Naive thymus-derived CD8-positive, alpha-beta T cell (primary cell): ENCODE measurements at places on chromosomes 2 and 18.

DNA sequence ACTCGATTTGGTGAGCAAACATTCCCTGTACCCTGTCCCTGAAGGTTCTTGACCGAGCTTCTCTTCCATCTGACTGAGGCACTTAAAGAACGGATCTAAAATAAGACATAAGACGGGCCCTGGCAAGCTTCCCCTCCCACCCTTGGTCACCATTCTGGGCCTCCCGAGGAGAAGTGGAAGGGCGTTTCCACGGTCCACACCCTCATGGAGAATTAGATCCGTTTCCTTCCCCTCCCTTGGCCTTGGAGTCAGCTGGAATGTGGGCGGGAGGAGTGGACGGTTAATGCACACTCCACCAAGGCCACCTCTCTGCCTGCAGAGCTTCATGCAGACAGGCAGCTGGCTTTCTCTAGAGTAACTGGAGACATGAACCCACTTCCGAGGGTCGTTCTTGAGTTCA, 257.3 kb upstream of the APCDD1 start:
- no peak for DNase-seq
- no peaks in the 10 kb centered on the region for H3K27me3 ChIP-seq
- H3K4me3 ChIP-seq = no peak overlapping the region
- H3K36me3 ChIP-seq = no peaks in the 10 kb centered on the region
- no peaks in the 10 kb centered on the region for H3K4me1 ChIP-seq

- no peaks in the 10 kb centered on the region for H3K27me3 ChIP-seq
- no peaks in the 10 kb centered on the region for H3K36me3 ChIP-seq
- peak overlapping the region; percentile 48 for H3K4me3 ChIP-seq
- H3K4me1 ChIP-seq = peaks cover 61% of the 10 kb centered on the region
- peak overlapping the region; percentile 72 for H3K27ac ChIP-seq
- DNase-seq = no peak
Observed at GRCh38 chr2:230921806-230922595, 3.0 kb downstream of the GPR55 start.

- no peak overlapping the region for H3K27ac ChIP-seq
- H3K36me3 ChIP-seq = peaks cover 6% of the 10 kb centered on the region
Observed at GRCh38 chr18:22667616-22668422, 250.1 kb upstream of the CTAGE1 start.

DNA sequence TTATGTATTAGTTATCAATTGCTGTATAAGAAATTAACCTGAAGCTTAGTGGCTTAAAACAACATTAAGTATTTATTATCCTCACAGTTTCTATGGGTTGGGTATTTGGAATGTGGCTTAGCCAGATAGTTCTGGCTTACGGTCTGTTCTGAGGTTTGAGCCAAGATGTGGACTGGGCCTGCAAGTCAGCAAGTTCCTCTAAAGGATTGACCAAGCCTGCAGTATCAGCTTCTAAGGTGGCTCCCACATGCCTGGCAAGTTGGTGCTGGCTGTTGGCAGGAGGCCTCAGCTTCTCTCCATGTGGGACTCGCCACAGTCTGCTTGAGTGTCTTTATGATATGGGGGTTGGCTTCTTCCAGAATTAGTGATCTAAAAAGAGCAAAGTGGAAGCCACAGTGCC, 45.0 kb upstream of the TCF4 start:
- H3K36me3 ChIP-seq = peaks cover 4% of the 10 kb centered on the region
- no peak overlapping the region for H3K4me3 ChIP-seq
- no peak overlapping the region for H3K27ac ChIP-seq
- no peak for DNase-seq
- peaks cover 2% of the 10 kb centered on the region for H3K27me3 ChIP-seq

- no peaks in the 10 kb centered on the region for H3K4me1 ChIP-seq
- H3K36me3 ChIP-seq = no peaks in the 10 kb centered on the region
- DNase-seq = no peak
- H3K27me3 ChIP-seq = no peaks in the 10 kb centered on the region
- no peak overlapping the region for H3K27ac ChIP-seq
Observed at GRCh38 chr2:229342376-229342775, 71.3 kb upstream of the PID1 start.

- no peak overlapping the region for H3K27ac ChIP-seq
- H3K27me3 ChIP-seq = peaks cover 16% of the 10 kb centered on the region
- no peaks in the 10 kb centered on the region for H3K36me3 ChIP-seq
- H3K4me3 ChIP-seq = no peak overlapping the region
- no peak for DNase-seq
Observed at GRCh38 chr18:13179566-13180113, 38.9 kb upstream of the LDLRAD4 start.

GRCh38 chr2:118242216-118242615, 153.9 kb downstream of the INSIG2 start:
- DNase-seq = no peak
- H3K4me1 ChIP-seq = no peaks in the 10 kb centered on the region
- no peak overlapping the region for H3K4me3 ChIP-seq
- peaks cover 18% of the 10 kb centered on the region for H3K36me3 ChIP-seq
- peaks cover 30% of the 10 kb centered on the region for H3K27me3 ChIP-seq
- no peak overlapping the region for H3K27ac ChIP-seq

- no peaks in the 10 kb centered on the region for H3K27me3 ChIP-seq
- peaks cover 40% of the 10 kb centered on the region for H3K4me1 ChIP-seq
- no peaks in the 10 kb centered on the region for H3K36me3 ChIP-seq
- H3K4me3 ChIP-seq = peak overlapping the region; percentile 9
Observed at GRCh38 chr2:12303181-12304030, 413.3 kb upstream of the TRIB2 start.

GRCh38 chr2:386406-387103, 98.7 kb upstream of the ALKAL2 start:
- no peak overlapping the region for H3K4me3 ChIP-seq
- H3K27me3 ChIP-seq = no peaks in the 10 kb centered on the region
- no peaks in the 10 kb centered on the region for H3K36me3 ChIP-seq
- peaks cover 2% of the 10 kb centered on the region for H3K4me1 ChIP-seq
- H3K27ac ChIP-seq = no peak overlapping the region

GRCh38 chr2:101205521-101206479, 46.9 kb upstream of the CNOT11 start:
- DNase-seq = peak; percentile 42
- H3K4me3 ChIP-seq = peak overlapping the region; percentile 66
- peaks cover 7% of the 10 kb centered on the region for H3K4me1 ChIP-seq
- H3K27ac ChIP-seq = peak overlapping the region; percentile 82
- no peaks in the 10 kb centered on the region for H3K27me3 ChIP-seq

DNA sequence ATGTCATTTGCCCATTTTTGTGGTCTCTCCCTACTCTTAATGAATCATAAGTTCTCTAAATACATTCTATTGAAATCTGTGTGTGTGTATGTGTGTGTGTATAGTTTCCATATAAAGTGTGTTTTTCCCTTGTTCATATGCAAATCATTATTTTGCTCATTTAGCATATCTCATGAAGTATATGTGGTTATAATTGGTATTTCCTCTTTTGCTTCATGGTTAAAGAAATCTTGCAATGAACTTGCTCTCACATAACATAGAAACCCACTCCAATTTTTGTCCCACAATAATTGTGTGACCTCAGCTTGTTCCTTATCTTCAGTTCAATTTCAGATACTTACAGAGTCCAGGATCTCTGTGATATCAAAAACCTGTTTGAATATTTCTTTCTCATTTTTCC, 1.2 kb downstream of the CPO start:
- H3K4me1 ChIP-seq = no peaks in the 10 kb centered on the region
- H3K27ac ChIP-seq = no peak overlapping the region
- H3K4me3 ChIP-seq = no peak overlapping the region
- no peaks in the 10 kb centered on the region for H3K27me3 ChIP-seq

GRCh38 chr2:47194410-47194809, 39.3 kb upstream of the STPG4 start:
- no peaks in the 10 kb centered on the region for H3K4me1 ChIP-seq
- no peak overlapping the region for H3K27ac ChIP-seq
- peaks cover 3% of the 10 kb centered on the region for H3K27me3 ChIP-seq
- H3K4me3 ChIP-seq = no peak overlapping the region
- no peaks in the 10 kb centered on the region for H3K36me3 ChIP-seq

- H3K27me3 ChIP-seq = no peaks in the 10 kb centered on the region
- no peak for DNase-seq
- H3K27ac ChIP-seq = peak overlapping the region; percentile 18
- peaks cover 2% of the 10 kb centered on the region for H3K4me1 ChIP-seq
- peak overlapping the region; percentile 58 for H3K4me3 ChIP-seq
Observed at GRCh38 chr18:5456577-5457461, 87.0 kb downstream of the EPB41L3 start.

DNA sequence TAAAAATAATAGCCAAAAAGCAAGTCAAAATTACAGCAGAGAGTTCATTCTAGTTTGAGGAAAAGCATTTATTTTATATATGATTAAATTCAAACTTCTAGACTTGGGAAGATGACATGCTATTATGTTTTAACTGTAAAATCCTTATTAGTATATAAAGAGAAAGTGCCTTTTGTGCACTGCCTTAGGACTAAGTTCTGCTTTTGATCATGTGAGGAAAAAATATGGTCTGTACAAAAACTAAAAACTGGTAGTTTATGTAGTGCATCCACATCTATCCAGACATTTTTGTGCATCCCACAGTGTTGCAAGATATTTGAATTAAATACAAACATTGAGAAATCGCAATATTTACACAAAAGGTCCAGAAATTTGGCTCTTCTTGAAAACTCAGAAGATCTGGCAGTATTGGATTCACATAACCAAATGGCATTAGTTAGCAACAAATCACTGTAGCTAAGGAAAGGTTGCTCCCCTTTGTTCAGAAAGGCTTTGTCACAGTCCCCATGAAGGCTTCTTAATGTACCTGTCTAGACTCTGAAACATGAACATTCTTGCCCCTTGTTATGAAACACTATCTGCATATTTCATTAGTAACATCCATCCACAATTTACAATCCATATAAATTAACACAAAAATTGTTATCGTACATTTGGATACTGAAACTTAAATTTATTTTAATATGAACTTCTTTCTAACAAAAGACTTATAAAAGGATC, 2.2 kb downstream of the MMADHC start:
- no peak for DNase-seq
- H3K36me3 ChIP-seq = peaks cover 10% of the 10 kb centered on the region
- no peak overlapping the region for H3K4me3 ChIP-seq

DNA sequence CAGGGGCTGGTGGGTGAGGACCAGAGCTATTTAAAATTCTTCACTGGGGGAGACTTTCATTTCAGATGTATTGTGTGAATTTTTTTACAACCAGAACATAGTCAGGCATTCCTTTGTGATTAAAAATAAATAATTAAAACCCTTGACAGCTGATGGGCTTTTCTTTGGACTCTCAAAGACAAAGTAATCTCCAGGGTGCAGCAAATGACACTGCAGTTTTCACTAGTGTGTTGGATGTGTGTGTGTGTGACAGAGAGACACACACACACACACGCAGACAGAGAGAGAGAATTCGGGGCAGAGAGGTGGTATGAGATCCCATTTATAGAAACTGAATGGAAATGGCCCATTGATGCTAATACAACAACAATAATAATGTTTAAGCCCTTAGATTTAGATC, 10.3 kb upstream of the GALNT14 start:
- H3K27me3 ChIP-seq = peaks cover 1% of the 10 kb centered on the region
- no peaks in the 10 kb centered on the region for H3K4me1 ChIP-seq
- no peak for DNase-seq
- H3K36me3 ChIP-seq = no peaks in the 10 kb centered on the region
- no peak overlapping the region for H3K27ac ChIP-seq
- no peak overlapping the region for H3K4me3 ChIP-seq

DNA sequence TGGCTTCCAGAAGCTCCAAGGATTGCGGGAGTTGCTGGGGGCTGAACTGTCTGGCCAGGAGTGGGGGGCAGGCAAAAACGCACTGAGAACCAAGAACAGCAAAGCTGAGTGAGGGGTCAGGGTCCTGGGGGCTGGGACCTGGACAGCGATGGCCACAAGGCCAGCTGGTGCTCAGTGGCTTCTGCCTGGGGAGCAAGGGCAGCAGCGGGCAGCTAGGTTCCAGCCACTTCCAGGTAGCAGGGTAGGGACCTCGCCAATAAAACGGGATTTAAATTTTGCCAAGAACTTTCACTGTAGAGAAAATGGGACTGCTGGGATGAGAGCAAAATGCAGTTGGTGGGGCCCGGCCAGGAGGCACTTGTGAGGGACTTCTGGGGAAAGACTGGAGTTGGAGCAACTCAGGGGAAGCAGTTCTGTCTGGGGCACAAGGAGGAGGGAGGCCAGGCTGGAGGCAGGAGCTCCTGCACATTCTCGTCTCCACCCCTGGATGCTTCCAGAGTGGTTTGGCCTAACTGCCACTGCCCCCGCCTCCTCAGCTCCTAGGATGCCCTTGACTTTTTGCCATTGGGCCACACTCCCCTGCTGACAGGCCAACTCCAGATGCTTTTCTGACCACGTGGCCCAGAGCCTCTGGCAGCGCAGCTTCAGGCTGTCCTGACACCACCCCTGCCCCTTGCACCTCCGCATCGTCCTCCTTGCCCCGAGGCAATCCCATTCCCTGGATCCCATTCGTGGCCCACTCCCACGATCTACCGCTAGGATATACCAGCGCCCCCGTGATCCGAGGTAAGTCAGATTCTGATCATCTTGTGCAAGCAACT, 5.5 kb upstream of the CCDC74A start:
- no peaks in the 10 kb centered on the region for H3K27me3 ChIP-seq
- DNase-seq = no peak
- H3K4me1 ChIP-seq = peaks cover 2% of the 10 kb centered on the region
- no peaks in the 10 kb centered on the region for H3K36me3 ChIP-seq
- no peak overlapping the region for H3K4me3 ChIP-seq

- no peaks in the 10 kb centered on the region for H3K4me1 ChIP-seq
- no peak overlapping the region for H3K4me3 ChIP-seq
- H3K27me3 ChIP-seq = peaks cover 7% of the 10 kb centered on the region
- H3K36me3 ChIP-seq = peaks cover 4% of the 10 kb centered on the region
Observed at GRCh38 chr2:44061876-44062275, 66.1 kb upstream of the LRPPRC start.

DNA sequence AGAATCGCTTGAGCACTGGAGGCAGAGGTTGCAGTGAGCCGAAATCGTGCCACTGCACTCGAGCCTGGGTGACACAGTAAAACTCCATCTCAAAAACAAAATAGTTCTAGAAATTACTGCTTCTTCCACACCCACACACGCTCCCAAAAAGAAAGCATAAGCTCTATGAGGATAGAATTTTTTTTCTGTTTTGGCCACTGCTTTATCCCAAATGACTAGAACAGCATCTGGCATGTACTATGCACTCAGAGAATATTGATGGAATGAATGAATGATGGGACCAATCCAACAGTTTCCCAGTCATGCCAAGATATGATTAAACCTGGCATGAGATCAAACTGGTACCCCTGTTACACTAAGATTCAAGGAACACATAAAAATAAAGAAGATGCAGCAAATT, 455.4 kb upstream of the CHAC2 start:
- no peak overlapping the region for H3K27ac ChIP-seq
- H3K36me3 ChIP-seq = no peaks in the 10 kb centered on the region
- H3K27me3 ChIP-seq = no peaks in the 10 kb centered on the region
- H3K4me3 ChIP-seq = no peak overlapping the region
